ENCODE measurements at places on chromosomes 1 and 21.
A peak's percentile ranks its signal among the peaks of the same experiment; 100 is the strongest.

GRCh38 chr1:116916533-116917445 is 7.1 kb downstream of the PTGFRN start:
- no peak for DNase-seq

- DNase-seq = no peak
Measured at GRCh38 chr1:198805498-198806151, 166.8 kb downstream of the PTPRC start.

DNA sequence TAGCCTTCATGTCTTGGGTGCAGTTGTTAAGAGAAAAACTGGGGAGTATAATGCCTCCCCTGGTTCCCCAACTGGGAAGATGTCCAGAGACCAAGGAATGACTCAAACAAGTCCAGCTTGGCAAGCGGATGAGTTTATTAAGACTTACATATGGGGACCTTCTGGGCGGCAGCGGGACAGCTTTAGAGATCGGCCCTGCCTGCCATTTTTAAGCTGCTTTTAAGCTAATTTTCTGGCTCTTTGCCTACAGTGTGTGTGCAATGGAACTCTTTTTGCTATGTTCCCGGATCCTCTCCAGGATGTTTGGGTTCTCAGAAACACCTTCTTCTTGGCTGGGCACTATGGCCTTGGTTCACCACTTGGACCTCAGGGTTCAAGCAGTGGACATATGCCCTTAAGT is 99.5 kb downstream of the RYR2 start:
- no peak for DNase-seq

DNA sequence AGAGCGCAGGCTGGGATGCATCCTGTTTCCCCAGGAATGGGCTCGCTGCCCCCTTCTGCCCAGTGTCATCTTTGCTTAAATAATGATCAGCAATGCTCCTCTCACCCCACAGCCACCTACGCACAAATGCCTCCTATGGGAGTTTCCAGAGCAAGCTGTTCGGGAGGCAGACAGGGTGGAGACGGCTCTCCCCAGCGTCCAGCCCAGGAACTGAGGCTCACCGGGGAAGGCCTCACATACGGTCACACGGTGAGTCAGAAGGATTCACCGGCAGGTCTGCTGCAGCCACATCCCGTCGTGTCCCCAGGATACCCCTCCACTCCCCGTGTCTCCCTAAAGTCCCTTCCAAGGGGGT is 40.3 kb upstream of the RUNX3 start:
- no peak for DNase-seq

DNA sequence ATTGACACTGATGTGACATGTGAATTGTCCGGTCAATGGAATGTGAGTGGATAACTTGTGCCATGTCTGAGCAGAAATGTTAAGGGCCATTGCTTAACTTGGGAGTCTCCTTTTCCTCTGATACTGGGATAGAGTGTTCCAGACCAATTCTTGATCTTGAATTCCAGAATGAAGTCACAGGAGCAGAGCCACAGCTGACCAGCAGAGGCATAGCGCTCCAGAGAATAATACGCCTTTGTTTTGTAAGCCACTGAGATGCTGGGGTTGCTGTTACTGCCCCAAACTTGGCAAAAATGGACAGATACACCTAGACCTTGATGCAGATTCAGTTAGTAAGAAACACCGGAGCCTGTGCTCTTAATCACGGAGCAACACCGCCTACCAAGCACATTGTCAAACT is 6.3 kb downstream of the KCNJ6 start:
- DNase-seq = no peak

DNA sequence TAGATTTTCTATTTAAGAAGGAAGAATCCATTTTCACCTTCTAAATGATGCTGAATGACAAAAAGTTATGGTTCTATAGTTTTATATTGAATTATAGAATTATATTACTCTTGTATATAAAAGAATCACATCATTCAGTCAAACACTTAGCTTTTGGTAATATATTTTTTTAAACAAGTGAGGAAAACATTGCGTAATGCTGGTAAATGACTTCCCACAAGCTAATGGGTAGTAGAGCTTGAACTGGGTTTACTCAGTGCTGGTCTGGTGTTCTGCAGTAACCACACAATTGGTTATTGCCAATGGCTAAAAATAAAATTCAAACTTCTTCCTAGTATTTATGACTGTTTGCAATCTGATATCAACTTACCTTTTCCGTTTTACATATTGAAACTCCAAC is 10.6 kb upstream of the GIPC2 start:
- DNase-seq = no peak

DNA sequence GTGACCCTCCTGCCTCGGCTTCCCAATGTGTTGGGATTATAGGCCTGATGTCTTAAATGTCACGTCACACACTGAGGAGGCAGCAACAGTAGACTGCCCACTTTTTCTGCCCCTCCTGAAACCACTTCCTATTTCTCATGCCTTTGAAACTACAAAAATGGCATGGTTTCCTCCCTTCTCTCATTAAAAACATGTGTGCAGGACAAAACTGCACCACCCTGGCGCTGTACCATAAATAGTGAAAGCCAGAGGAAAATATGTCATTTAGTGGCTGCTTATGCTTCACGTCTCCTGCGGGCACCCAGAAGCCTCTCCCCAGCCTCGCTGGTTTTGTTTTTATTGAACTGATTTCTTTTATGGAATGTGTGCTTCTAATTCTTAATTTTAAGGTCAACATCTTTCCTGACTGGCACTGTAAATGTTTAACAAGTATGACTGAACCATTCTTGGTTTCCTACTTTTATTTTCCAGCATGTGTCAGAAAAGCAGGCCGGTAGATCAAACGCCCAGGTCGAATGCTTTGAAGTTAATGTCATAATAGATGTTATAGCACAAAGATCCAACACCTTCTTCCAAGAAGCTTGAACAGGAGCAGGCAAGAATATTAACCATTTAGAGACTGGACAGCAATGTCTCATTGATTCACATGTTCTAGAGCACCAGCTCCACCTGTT is 59.6 kb upstream of the C1orf87 start:
- peak; percentile 22 for DNase-seq

All from RPMI8226 (cell line).